Lung microvascular endothelial cell (primary cell): ENCODE measurements at places on chromosomes 3 and 15.

- DNase-seq = no peak
Measured at GRCh38 chr3:50350213-50350526, 405 bp downstream of the NPRL2 start.

- no peak for DNase-seq
Measured at GRCh38 chr3:58630710-58631092, 35.9 kb downstream of the FAM3D start.

GRCh38 chr3:124557433-124558232 is 172.6 kb upstream of the UMPS start:
- DNase-seq = peak; percentile 75

GRCh38 chr3:43201581-43201980 is 84.8 kb upstream of the SNRK start:
- no peak for DNase-seq

DNA sequence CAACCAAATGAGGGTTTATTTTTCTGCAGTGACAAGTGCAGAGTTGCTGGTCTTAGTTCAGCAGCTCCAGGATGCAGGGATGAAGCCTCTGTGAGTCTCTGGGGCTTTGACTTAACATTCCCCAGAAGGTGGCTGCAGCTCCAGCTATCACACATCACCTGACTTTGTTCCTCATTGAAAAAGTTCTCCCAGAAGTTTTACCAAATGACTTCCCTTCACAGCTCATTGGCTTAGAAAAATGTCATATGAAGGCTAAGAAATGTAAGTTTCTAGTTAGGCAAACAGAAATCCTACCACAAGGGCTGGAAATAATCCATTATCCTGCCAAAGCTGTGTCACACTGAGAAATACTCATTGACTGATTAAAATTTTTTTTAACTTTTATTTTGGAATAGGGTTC is 184.9 kb downstream of the MINAR1 start:
- no peak for DNase-seq

- DNase-seq = no peak
Measured at GRCh38 chr15:60226924-60227323, 170.9 kb downstream of the ANXA2 start.

DNA sequence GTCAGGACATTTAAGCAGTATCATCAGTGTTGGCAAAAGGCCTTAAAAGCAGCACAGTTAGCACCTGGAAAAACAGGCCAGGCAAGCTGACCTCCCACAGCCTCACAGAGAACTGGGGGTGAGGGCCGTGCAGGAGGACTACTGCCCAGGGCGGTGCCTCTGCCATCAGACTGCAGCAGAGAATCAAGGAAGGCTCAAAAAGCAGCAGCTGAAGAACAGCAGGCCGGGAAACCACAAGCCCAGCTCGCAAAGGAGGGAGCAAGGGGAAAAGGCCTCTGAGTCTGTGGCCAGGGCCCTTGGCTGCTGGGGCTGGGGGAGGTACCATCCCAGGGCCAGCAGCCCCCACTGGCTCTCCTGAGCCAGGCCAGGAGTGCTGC is 84.2 kb downstream of the SEC22A start:
- no peak for DNase-seq

GRCh38 chr3:126679831-126680666 is 24.0 kb upstream of the CHCHD6 start:
- no peak for DNase-seq

DNA sequence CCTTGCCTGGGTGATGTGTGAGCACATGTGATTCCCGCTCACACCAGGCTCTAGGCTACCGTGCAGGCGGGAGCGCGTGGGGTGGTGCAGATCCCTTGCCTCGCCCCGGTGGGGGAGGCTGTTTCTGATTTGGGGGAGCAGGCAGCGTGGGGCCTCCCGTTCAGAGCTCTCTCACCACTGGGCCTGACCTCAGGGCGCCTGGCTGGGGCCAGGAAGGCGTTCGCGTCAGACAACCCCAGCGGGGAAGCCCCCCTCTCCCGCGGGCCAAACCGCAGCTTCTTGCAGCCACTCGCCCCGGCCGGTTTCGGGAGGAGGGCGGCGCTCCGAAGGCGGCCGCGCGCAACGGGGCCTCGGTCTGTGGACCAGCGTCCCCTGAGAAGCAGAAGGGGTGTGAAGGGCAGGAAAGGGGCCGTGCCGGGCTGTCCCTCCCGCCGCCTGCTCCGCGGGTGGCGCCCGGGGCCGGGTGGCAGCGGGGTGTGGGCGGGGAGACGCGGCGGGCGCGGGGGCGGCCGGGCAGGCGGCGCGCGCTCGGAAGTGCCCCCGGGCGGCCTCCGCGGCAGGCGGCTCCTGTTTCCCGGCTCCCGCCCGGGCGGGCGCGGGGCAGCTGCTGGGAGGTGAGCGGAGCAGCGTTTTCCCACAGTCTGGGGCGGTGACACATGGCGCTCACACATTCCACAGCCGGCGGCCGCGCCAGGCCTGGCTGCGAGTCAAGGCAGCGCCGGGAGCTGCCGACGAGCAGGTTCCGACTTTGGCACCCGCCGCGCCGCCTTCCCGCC is 65.1 kb upstream of the HES1 start:
- peak; percentile 99 for DNase-seq

DNA sequence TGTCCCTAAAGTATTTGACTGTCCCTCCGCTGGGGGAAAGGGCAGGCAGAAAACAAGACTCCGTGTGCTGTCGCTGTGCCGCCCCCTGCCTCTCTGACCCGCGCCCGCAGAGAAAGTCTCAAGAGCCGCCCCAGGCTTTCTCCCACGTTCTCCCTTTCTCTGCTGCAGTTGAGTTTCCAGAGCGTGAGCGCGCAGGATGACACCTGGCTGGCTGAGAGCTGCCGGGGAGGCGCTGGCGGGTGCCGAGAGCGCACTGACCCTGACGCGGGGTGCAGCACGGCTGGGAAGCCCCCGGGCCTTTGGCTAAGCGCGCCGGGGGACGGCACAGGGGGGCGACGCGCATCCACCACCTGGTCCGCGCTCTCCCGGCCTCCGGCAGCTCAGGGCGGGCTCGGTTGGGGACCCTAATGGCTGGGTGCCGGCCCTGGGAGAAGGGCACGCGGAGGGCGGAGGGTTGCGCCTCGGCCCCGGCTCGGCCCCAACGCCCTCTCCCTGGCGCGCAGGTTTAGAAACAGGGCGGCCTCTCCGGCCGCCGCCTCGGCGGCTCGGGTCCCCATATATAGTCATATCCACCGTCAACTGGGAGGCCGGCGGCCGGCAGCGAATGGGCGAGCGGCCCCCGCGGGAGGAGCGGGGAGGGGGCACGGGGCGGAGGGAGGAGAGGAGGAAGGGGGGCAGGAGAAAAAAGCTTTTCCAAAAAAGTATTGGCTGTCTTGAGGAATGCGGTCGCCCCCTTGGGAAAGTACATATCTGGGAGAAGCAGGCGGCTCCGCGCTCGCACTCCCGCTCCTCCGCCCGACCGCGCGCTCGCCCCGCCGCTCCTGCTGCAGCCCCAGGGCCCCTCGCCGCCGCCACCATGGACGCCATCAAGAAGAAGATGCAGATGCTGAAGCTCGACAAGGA is at the start of gene TPM1:
Gene TPM1, plus strand, starts transcription at position 774 of the 903 bp plus-strand sequence. Its CDS starts 83 bp downstream, at position 857.
- peak; percentile 84 for DNase-seq

DNA sequence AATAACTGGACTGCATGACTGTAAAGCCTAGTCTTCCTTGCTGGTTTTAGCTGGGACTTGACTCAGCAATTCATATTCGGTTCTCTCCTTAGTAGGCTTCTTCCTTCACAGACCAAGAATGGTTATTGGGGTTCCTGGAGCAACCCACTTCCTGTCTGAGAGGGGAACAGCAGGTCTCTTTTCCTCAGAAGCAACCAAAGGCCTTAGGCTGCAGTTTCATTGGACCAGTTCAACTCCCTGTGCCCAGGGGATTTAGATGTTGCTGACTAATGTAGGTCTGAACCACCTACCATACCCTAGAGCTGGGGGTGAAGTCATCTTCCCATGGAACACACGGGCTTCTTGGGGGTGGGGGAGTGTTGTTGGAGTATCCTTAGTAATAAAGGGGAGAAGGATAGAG is 84.0 kb upstream of the SKOR1 start:
- DNase-seq = no peak

GRCh38 chr3:125191730-125192129 is 20.8 kb downstream of the SLC12A8 start:
- no peak for DNase-seq

GRCh38 chr3:40701016-40701588 is 176.3 kb downstream of the ZNF621 start:
- no peak for DNase-seq

DNA sequence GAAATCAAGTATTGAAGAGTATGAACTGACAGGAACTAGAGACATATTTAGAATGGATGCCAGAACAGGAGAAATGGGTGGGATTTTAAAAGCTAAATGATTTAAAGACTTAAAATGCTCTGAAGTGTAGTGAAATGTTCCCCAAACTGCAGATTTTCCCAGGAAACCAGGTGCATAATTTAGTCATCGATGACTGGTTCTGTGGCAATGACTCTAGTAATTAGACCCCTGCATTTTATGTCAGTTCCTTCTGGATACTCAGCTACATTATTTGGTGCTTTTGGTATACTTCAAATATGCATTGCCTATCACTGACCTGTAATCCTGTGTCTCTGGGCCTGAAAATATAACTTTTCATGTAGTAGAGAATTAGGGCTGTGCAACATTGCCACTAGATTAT is 16.8 kb downstream of the AGTR1 start:
- no peak for DNase-seq

DNA sequence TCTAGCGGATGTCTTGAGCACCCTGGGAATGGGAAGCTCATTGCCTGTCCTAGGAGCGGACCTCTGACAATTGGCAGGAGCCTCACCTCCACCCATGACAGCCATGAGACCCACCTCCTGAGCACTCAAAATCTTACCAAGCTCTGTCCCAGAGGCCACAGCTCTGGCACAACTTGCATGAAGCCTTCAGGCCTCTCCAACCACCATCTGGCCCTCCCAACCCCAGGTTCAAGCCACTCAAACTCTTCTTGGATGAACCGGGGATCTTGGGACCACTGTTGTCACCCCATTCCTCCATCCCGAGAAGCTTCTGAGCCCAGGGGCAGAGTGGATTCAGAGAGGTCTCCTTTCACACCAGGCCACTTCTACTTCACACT is 1.5 kb downstream of the VIPR1 start:
- DNase-seq = no peak

DNA sequence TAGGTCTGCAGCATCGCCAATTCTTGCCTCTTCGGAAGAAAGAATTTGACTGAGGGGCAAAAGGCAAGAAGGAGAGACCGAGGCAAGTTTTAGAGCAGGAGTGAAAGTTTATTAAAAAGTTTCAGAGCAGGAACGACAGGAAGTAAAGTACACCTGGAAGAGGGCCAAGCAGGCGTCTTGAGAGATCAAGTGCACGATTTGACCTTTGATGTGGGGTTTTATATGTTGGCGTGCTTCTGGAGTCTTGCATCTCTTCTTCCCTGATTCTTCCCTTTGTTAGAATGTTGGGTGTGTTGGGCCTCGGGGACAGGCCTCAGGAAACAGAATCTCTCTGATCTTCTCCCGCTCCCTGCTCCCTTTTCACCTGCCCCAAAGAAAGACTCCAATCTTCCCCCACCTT is 40.6 kb upstream of the FLNB start:
- DNase-seq = no peak

- no peak for DNase-seq
Measured at GRCh38 chr3:135440233-135440632, 525.3 kb upstream of the PPP2R3A start.

GRCh38 chr3:136336329-136337100 is 86.4 kb downstream of the PCCB start:
- DNase-seq = no peak

- DNase-seq = no peak
Measured at GRCh38 chr15:57134071-57134605, 215.7 kb downstream of the TCF12 start.

DNA sequence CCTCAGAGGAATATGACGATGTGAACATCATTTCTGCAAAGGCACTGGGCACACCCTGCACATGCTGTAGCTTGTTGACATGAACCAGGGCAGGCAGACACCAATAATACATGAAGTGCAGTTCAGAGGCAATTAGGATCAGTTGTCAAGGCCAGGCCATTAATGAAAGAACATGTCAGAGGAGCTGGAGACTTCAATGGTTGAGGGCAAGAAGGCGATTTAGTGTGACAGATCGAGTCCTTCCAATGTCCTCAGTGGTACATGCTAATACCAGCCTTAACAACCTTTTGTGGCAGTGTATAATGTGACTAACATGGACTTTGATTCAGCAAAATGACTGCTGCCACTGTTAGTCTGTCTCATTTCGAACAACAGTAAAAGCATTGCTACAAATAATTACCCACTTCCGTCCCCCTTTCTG is 205.2 kb upstream of the NANOGP8 start:
- DNase-seq = no peak

- no peak for DNase-seq
Measured at GRCh38 chr3:14324224-14324944, 78.0 kb upstream of the SLC6A6 start.

- DNase-seq = no peak
Measured at GRCh38 chr3:15050405-15051092, 14.6 kb downstream of the MRPS25 start.

GRCh38 chr15:47304656-47305055 is 412.6 kb upstream of the SEMA6D start:
- DNase-seq = no peak

DNA sequence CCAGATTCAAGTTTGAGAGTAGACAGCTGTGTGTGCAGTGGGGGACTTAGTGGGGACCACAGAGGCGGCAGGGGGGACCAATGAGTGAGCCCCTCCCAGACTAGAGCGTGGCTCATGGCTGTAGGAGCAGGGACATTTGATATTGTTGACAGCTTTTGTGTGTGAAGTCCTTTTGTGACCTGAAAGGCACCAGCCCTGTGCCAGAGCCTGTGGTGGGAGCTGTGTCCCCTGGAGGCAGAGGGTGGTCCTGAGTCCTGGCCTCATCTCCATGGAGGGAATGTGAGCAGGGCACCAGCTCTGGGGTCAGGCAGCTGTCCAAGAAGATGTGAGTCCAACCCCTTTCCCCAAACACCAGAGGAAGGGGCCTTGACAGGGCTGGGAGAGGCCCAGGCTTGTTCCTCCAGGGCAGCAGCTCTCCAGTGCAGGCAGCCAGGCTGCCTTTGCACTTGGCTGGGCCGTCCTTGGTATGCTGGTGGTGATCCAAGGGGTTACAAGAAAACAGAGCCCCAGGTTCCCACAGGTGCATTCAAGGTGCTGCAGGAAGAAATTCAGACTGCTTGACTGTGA is 10.1 kb upstream of the C3orf22 start:
- DNase-seq = no peak

- no peak for DNase-seq
Measured at GRCh38 chr3:138060792-138061191, 50.8 kb downstream of the CLDN18 start.

DNA sequence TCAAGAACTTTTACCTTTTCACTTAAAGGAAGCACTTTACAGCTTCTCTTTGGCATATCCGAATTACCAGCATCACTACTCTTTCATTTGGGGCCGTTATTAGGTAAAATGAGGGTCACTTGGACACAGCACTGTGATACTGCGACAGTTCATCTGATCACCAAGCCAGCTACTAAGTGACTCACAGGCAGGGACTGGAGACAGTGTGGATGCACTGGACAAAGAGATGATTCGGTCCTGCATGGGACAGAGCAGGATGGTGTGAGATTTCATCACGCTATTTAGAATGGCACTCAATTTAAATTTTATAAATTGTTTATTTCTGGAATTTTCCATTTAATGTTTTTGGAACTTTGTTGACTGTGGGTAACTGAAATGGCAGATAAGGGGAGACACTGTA is 166.9 kb upstream of the IL12A start:
- DNase-seq = no peak

GRCh38 chr3:53844262-53845102 is 1.7 kb downstream of the CHDH start:
- no peak for DNase-seq
